ENCODE measurements at places on chromosomes 2 and 18.

DNA sequence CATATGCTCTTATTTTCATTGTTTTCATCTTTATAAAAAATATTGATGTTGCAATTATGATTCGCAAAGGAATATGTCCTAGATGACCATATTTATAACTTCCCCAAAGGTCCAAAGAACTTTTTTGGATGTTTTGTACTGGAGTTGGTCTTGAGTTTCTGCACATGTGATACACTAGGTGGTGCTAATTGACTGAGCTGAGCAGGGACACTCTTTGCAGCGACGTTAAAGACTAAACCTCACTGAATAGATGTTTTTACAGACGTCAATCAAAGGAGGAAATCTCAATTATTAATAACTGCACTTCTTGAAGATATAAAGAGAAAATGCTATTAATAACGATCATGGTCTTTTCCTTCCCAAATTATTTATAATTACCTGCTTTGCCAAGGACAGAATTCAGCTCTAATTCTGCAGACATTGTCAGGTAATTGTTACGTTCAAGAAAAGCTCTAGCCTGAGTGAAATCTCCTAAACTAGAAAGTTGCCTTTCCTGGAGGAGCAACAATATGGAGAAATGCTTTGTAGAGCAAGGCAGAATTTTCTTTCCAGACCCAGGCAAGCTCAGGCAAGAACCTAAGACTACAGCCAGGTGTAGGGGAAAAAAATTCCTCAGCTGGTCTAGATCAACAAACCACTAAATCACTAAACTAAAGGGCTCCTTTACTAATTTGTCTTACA, 119.3 kb upstream of the RBBP8 start:
- peak; percentile 69 for ATAC-seq

DNA sequence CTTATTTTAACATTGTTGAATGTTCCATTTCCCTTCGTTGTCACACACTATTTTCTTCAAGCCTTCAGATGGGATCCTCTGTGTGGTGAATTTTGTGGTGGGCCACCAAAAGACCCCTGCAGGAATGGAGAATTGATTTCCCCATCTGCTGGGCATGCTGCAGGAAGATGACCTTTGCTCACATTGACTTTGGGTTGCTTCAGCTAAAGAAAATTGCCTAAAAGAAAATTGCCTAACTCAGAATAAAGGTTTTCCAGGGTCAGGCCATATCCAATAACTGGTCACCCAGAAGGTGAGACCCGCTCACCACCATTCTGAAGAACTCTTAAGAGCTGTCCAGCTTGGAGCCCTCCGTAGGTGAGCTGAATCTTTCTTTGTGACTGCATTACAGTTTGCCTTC, 192.5 kb downstream of the CDH7 start:
- no peak for ATAC-seq

GRCh38 chr2:106104332-106105062, 89.6 kb downstream of the UXS1 start:
- ATAC-seq = peak; percentile 88

- ATAC-seq = no peak
These were observed 92.1 kb downstream of the NFATC1 start for GRCh38 chr18:79487801-79488201.

DNA sequence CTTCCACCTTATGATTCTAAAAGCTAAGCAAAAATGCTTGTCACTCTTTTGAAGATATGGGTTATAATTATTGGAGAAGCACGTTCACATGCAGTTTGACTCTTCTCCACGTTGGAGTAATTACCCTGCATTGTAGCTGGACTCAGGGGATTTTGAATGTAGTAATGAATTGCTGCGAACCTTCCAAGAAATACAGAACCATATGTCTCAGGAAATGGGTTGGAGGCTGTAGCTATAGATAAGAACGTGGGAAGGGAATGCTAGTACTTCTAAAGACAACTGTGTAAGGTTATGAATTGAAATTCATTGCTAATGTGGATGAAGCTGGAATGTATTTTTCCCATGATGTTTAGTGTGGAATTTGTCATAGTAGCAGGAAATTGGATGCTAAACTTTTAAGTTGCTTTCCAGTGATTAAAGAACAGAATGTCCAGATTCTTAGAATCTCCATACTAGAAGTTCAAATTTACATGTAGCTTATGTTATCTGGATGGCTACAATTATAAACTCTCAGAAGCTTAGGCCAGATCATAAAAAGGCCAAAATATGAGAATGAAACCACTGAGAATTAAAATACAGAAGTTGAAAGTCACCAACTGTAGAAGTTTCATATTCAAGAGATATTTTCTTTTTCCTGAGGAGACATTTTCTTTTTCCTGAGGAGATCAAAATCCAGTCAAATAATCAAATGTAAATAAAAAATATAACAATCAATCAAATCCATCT, 27.3 kb upstream of the SPOPL start:
- no peak for ATAC-seq

DNA sequence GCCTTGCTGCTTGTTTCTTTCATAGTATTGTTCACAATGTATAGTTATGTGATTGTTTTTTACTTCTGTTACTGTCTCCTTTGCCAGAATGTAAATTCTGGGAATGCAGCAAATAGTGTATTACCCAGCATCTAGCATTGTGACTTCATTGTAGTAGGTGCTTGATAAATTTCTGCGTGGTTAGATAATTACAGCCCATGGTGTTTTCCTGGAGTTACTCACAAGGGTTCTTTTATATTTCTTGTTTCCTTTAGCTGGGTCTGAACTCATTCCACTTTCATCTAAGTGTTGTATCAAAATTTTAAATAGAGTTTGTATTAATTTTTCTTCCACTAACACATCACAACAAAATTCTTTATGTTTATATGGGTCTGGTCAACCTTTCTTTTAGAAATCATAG, 132.6 kb downstream of the MAP4K4 start:
- no peak for ATAC-seq

GRCh38 chr2:188984680-188985079, 10.5 kb downstream of the COL3A1 start:
- ATAC-seq = peak; percentile 70

DNA sequence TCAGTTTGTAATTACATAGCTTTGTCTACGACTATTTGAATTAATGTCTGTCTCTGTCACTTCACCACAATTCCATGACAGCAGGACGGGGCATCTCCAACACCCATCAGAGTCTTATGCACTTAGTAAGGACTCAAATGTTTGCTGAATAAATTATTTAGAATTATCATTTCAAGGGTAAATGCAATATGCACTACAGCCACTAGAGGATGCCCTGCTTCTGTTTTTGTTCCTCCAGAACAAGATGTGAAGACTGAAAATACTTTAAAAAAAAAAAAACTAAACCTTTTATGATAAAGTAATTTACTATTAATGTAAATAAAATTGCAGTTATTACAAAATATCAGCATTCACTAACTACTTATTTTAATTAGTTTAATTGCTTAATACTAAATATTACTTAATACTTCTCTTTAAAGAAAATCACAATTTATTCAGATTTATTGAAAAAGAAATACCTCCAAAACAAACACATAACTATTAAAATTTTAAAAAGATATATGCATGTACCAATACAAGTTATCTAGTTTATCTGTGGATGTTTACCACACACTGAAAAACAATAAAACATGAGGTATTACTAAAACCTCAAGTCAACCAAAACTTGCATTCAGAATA, 3.2 kb downstream of the PIGN start:
- ATAC-seq = no peak

- no peak for ATAC-seq
These were observed 139.3 kb upstream of the DOK6 start for GRCh38 chr18:69261406-69261805.

DNA sequence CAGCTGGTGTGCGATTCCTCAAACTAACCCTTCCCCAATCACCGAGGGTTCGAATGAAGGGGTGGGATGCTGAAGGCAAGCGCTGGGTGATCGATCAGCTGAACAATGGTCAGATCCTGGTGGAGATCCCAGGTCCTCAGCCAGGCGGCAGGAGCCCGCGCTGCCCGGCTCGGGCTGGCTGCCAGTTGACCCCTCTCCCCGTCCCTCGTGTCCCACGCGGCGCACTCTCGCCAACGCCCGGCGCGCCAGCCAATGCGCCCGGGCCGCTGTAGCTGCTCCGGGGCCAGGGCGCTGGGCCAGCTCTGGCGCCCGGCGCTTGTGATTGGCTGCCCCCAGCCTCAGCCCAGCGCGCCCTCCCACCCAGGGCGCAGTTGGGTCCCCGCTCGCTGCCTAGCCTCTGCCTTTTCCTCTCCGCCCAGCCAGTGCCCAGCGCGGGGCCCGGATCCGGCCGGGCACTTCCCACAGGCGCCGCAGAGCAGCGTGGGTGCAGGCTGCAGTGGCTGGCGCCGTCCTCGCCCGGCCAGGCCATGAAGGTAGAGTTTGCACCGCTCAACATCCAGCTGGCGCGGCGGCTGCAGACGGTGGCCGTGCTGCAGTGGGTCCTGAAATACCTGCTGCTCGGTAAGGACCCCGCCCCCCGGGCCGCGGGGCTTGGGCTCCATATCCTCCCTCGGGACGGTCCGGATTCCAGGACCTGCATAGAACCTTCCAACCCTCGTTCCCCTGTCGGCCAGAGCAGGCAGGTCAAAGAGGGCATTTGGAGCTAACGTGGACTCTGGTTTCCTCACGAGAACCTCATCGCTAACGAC, at the start of gene MOGAT1:
MOGAT1 (plus strand) TSS at position 400 of the 809 bp plus-strand sequence; CDS start at position 528, 128 bp downstream.
- ATAC-seq = peak; percentile 95

DNA sequence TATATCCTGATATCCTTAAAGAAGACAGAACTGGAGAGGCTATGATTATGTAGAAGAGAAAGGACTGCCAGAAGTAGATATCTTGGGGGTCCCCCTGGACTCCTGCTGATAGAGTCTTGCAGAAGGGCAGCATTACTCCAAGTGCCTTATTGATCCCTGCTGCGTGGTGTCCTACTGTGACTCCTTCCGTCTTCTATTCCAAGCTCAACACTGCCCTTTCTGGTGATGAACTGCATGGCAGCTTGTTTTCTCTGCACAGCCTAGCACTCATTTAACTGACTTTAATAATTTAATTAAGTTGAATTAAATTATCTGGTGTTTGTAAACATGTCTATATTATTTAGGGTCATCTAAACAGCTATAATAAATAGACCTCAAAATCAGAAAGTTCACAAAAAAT, 194.1 kb upstream of the DSEL start:
- no peak for ATAC-seq

GRCh38 chr2:218272531-218273212, 2.4 kb downstream of the PNKD start:
- ATAC-seq = peak; percentile 42

DNA sequence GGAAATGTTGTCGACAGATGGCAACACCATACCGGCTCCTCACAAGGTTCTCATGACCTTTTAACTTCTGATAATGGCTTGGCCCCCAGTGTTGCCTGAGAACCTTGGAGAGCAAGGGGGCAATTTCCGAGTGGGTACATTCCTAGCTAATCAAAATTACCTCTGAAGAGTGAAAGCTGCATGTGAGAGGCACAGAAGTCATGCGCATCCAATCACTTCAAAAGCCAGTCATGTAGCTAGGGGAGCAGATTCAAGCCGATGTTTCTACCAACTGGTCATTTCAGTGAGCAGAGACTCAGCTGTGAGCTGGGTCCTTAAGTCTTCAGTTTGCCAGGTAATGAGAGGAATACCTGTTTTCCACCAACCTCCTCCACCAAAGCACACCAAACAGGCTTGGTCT, 111.4 kb downstream of the LIPG start:
- no peak for ATAC-seq

DNA sequence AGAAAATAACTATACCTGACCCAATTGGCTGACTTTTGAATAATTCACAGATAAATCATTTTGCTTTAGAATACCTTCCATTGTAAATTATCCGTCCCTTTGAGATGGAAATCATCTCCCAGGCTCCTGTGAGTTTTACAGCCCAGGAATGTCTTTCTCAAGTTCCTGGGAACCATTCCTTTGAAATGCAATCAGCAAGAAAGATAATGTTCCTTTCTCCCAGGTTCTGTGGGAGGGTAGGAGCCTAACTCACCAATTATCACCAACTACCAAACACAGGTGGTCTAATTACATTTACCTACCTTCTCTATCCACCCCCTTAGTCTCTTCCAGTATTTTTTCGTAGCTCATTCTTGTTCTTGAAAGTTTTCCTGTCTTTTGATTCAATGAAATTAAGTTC, 1016.0 kb downstream of the SOCS6 start:
- no peak for ATAC-seq

DNA sequence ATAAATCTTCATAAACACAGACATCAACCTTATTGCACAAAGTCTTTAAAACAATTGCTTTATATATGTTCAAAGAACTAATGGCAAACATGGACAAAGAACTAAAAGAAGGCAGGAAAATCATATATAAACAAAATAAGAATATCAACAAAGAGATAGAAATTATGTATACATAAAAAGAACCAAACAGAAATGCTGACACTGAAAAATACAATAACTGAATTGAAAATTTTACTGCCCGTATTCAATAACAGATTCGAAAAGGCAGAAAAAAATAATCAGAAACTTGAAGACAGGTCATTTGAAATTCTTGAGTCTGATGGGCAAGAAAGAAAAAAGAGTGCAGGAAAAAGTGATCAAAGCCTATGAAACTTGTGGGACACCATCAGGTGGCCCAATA, 22.0 kb upstream of the TFCP2L1 start:
- ATAC-seq = no peak

- no peak for ATAC-seq
These were observed 96.0 kb upstream of the ALPP start for GRCh38 chr2:232282508-232283055.

DNA sequence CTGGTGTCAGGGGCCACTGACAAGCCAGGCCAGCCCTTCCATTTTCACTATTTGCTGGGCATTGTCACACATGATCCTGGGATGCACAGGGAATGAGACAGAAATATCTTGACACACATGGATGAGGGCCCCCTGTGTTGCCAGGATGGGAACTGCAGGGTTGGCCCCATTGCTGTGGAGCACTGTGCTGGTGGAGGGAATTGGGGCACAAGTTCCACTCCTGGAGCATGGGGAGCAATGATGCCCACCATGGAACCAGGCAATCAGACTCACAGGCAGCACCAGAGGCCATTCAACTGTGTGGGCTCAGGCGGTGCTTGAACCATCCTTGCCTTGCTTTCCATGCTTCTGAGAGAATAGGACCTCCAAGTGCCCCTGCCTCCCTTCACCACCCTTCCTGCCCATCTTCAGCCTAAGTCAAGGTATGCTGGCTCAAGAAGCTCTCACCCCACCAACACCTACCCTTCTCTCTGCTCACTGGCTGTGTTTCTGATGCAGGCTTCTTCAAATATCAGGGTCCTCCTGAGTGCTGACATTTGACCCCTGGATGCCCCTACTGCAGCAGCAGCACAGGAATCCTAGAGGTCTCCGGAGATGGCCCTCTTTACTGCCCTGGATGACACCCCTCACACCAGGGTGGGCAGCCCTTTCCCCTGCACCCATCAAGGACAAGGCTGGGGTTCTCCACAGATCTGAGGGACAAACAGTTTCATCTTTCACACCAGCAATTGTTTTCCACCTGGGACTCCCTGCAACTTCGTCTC, 11.0 kb downstream of the ADRA2B start:
- no peak for ATAC-seq

GRCh38 chr18:41058351-41059125, 896.5 kb upstream of the PIK3C3 start:
- peak; percentile 58 for ATAC-seq

- peak; percentile 98 for ATAC-seq
These were observed 44.0 kb downstream of the GNAL start for GRCh38 chr18:11733031-11733430.

Data from SK-N-SH treated with all-trans-retinoic acid at 6 μM for 48 hours (cell line).